Smooth muscle cell of the pulmonary artery (primary cell): ENCODE measurements at places on chromosomes 1 and 21. TPM values are rescaled to one million over a fixed set of nuclear protein-coding genes. Genes with fewer than 3 reads are reported as not detected.

Gene CNR2
- not detected in 2 replicates for total RNA-seq

Gene SHE
- total RNA-seq: 0.07 TPM in 2 replicates

Gene NBPF8
- total RNA-seq: 17.7 and 22.8 TPM in 2 replicates

Gene OPRD1
- under 0.01 and 0.13 TPM in 2 replicates for total RNA-seq

Gene VWA5B1
- not detected in 2 replicates for total RNA-seq

Gene TMEM61
- total RNA-seq: not detected in 2 replicates

Gene BTBD8
- total RNA-seq: 2.1 and 6.9 TPM in 2 replicates

Gene NSL1
- total RNA-seq: 21.3 and 34.3 TPM in 2 replicates

Gene DMRTA2
- 0.10 and 0.46 TPM in 2 replicates for total RNA-seq

Gene SPATA1
- total RNA-seq: 0.46 and 0.63 TPM in 2 replicates

Gene OR2M2
- total RNA-seq: not detected in 2 replicates

Gene EYA3
- 15.7 and 16.1 TPM in 2 replicates for total RNA-seq

Gene PLEKHN1
- 0.33 and 0.66 TPM in 2 replicates for total RNA-seq

Gene FCER1A
- not detected in 2 replicates for total RNA-seq

Gene NES
- total RNA-seq: 43.7 and 57.4 TPM in 2 replicates

Gene TCEA3
- 18.0 and 20.0 TPM in 2 replicates for total RNA-seq

Gene CFAP74
- total RNA-seq: not detected in 2 replicates

Gene ADAMTS5
- total RNA-seq: 2.1 and 14.7 TPM in 2 replicates

Gene SKI
- 51.5 and 59.6 TPM in 2 replicates for total RNA-seq

Gene CLDN17
- total RNA-seq: not detected in 2 replicates

Gene TRIM17
- 0.07 TPM in 2 replicates for total RNA-seq

Gene CYB561D1
- total RNA-seq: 6.5 and 10.4 TPM in 2 replicates

Gene NT5C1A
- total RNA-seq: not detected in 2 replicates

Gene EXO5
- 3.5 and 6.1 TPM in 2 replicates for total RNA-seq

Gene GPR3
- 0.20 and 0.50 TPM in 2 replicates for total RNA-seq

Gene KCNK1
- total RNA-seq: 2.0 and 9.2 TPM in 2 replicates

Gene PDC
- 0.07 TPM in 1 of 2 replicates, not detected in the other for total RNA-seq

Gene IL20
- total RNA-seq: not detected in 2 replicates
